ENCODE measurements at places on chromosomes 13 and 19.

- no peak for DNase-seq
Observed at GRCh38 chr13:67273001-67273400, 42.9 kb upstream of the PCDH9 start.

DNA sequence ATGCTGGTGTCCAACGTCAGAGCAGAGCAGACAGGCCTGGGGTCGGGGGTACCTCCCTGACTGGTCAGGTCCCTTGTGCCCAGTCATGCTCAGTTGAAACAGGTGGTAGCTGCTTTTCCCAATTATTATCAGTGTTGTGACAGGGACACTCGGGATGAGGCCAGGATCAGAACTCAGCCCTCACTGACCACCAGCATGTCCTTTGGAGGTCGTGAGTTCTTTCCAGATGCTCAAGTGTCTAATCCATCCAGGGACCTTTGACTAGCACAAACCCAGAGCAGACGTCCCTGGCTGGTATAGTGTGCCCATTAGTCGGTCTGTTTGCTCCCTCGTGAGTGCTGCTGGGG, 22.4 kb downstream of the MAU2 start:
- no peak for DNase-seq

- no peak for DNase-seq
Observed at GRCh38 chr19:35346193-35347052, 1.3 kb upstream of the FFAR1 start.

GRCh38 chr19:34844277-34844676, 71.3 kb upstream of the ZNF599 start:
- DNase-seq: no peak

- no peak for DNase-seq
Observed at GRCh38 chr13:97640268-97640667, 206.3 kb downstream of the RAP2A start.

- no peak for DNase-seq
Observed at GRCh38 chr13:43243711-43244110, 220.3 kb downstream of the DNAJC15 start.

GRCh38 chr19:54515156-54515555, 12.5 kb downstream of the LAIR2 start:
- DNase-seq: no peak

- DNase-seq: no peak
Observed at GRCh38 chr19:31352296-31352781, 3.1 kb upstream of the TSHZ3 start.

DNA sequence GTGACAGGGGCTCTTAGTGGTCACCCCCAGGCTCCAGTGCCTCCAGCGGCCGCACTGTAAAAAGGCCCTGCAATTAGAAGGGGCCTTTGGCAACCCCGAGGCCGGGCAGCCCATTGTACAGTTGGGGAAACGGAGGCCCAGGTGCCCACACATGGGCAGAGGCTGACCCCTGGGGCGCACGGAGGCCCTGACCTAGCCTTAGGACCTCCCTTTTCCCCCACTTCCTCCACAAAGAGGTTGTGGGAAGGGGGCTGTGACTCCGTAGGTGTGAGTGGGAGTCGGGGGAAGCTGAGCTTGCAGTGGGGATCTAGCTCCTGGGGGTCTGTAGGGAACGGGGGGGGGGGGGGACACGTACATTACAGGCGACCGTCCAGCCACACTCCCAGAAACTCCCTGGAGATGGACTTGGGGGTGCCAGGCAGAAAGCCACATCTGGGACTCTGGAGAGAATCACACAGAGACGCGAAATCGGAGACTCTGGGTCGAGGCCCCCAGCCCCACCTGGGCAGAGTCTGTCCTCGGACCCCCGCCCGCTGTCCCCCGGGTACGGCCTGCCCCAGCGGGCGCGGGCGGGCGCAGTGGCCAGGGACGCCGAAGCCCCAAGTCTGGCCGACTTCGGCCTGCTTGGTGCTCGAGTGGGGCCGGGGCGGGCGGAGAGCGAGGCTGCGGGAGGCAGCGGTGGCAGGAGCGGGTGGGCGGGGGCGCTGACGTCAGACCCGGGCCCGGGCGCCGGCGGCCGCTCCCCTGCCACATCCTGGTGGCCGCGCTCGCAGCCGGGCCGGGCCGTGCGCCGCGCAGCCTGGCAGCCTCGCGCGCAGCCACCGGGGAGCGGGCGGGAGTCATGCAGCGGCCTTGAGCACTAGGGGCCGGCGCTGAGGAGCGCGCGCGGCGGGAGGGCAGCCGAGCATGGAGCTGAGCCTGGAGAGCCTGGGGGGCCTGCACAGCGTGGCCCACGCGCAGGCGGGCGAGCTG, at the start of gene ONECUT3:
Gene ONECUT3, plus strand, starts transcription at position 750 of the 972 bp plus-strand sequence. Its CDS starts 157 bp downstream, at position 907.
- no peak for DNase-seq

GRCh38 chr19:42394751-42395150, 4.7 kb upstream of the CNFN start:
- no peak for DNase-seq

- no peak for DNase-seq
Observed at GRCh38 chr19:21202865-21203494, 61.1 kb downstream of the ZNF431 start.

- no peak for DNase-seq
Observed at GRCh38 chr19:58479303-58479702, 3.2 kb downstream of the ZNF446 start.

GRCh38 chr19:18606281-18607225, at the start of gene CRLF1:
CRLF1 (minus strand) TSS chr19:18606799; CDS start chr19:18606656, 143 bp downstream.
- no peak for DNase-seq

DNA sequence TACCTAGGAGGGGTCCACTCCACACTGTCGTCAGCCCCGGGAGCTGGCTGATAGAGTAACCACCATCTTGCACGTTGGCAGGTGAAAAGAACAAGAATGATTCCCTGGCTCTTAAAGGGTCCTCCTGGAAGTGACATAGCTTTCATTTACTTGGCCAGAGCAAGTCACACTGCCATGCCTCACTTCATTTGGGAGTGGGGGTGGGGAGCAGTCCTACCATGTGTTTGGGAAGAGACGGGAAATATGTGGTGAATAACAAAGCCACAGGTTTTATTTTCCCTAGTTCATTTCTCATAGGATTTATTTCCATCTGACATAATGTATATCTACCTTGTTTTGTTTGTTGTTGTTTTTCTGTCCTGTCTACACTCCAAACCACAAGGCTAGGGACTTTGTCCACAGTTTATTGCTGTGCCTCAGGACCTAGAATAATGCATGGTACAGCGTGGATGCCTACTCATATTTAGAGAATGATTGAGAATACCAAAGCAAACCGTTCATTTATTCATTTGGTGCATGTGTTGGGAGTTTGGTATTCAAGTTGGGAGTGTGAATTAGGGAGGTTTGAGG, 26.8 kb downstream of the UBAC2 start:
- DNase-seq: no peak

- DNase-seq: no peak
Observed at GRCh38 chr19:2221250-2221831, 14.8 kb downstream of the PLEKHJ1 start.

DNA sequence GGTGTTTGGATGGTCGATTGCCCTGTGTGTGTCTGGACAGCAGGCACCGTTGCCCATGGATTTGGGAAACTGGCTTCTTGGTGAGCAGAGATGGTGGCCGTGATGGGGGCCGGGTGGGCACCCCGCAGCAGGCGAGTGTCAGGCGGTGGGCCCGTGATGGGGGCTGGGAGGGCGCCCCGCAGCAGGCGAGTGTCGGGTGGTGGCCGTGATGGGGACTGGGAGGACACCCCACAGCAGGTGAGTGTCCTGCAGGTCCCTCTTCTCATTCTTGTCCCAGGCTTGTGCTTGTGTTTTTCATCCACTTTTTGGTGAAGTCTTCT, 86.5 kb downstream of the KDM4B start:
- DNase-seq: no peak

DNA sequence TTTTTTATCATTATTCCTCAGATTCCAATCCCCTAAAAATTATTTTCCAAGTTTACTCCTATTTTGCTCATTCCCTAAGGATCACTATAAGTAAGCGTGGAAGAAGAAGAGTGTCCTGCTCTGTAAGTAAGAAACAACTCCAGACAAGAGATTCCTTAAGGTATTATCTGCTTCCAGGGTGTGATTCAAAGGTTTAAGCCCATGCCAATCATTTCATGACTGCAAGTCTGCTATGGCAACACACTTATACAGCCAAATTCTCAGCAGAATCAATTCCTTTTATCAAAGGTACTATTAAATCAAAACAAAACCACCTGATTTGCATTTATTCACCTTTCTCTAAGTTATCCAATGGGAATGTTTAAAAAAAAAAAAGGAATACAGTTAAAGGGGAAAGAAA, 43.7 kb downstream of the FOXO1 start:
- DNase-seq: no peak

DNA sequence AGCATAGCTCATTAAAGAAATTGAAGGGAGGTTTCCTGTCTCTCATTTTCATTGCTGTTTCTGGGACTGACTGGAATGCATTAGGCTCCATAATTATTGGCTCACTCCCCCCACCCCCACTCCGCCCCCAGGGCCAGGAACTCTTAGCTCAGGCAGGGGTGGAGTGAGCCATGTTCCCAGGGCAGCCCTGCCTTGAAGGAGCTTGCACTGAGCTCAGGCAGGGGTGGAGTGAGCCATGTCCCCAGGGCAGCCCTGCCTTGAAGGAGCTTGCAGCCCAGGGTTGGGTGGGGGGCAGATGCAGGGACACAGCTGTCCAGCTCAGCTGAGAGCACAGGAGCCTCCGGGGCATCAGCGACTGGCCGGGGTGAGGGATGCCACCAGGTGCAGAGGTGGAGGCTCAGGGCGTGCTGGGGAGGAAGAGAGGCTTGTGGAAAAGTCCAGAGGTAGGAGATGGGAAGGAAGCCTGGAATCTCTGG, 39.1 kb upstream of the TFDP1 start:
- no peak for DNase-seq

Data from urothelium cell line (cell line).